ENCODE measurements at places on chromosomes 2 and 18.

GRCh38 chr2:227862227-227862740 lies 9.1 kb upstream of the DAW1 start:
- no peak for DNase-seq

DNA sequence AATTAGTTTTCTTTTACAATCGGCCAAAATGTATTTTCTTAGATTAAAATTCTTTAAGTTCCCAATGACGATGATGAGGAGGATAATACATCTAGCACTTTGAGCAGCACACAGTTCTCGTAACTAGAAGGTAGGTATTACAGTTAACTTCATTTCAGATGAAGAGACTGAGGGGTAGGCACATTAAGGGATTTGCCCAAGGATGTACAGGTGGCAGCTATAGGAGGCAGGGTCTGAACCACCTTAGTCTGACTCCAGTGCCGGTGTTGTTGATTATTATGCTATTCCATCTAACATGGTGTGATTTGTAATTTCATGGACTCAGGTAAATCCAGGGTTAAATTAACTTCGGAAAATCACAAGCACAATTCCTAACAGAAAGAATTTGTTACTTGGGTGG lies 1.1 kb downstream of the CD28 start:
- DNase-seq = no peak

DNA sequence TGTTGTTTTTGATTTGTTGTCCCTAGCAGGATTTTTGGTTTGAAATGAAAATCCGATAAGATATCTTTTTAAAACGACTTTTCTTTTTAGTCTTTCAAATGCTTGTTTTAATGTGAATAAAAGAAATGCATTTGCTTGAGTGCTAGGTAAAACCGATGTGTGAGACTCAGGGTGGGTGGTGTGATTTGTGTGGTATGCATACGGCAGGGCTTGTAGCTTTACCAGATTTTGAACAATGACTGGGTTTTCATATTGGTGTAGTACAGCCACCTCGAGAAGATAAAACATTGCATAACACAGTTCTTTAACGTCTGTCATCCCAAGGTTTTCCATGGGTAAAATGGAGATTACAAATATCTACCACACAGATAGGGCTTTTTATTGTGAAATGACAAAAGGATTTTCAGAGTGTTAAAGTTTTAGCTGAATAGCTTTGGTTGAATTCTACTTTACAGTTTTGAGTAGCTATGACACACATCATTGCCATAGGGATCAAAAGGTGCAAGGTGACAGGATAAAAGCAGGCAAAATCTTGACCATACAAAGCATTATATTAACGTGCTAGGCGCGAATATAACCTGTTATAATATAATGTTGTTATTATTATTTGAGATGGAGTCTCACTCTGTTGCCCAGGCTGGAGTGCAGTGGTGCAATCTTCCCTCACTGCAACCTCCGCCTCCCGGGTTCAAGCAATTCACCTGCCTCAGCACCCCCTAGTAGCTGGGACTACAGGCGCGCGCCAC lies 824 bp upstream of the ZNF638 start:
- no peak for DNase-seq

GRCh38 chr2:128466776-128467175 lies 148.1 kb upstream of the HS6ST1 start:
- DNase-seq = no peak

DNA sequence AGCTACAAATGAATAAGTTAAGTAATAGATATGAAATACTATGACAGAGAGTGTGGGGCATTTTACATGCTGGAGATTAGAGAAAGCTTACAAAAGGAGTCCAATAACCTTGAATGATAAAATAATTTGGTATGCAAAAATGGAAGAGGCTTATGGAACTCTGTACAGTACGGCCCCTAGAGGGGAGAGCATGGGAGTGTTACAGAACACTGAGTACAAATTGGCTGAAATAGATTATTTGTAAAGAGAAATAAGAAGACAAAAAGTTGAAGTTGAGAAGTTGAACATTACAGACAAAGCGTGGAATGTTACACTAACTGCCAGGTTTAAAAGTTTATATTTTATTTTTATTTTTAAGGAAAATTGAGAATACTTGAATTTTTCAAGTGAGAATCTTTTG lies 192.1 kb upstream of the DOK6 start:
- no peak for DNase-seq

DNA sequence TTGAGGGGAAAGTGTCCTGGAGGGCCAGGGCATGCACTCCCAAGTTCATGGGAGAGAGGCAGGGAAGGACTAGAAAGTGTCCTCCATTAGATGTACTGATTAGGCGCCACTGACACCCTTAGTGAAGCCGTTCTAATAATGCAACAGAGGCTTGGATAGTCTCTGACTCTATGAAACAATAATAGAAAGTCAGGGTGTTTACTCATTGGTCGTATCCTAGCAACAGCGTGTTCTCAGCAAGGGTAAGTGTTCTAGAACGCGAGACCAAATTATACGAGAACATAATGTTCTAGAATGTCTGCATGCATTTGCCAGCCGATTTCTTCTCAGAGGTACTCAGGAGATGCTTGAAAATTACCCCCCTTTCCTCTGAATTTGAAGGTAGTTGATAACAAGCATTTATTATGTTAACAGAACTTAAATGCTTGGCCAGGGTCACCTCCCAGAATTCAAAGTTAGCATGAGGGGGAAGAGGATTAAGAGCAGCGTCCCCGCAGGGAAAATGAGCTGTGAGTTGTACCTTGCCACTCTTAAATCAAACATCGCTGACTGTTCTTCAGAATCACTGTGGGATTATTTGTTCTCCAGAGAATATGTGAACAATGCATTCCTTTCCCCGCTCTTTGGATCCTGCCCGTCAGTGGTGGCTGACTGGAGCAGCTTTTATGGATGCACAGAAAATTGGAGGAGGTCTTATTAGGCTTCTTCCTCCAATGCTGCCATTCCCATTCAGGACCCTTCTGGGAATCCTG lies 33.7 kb upstream of the PDIA6 start:
- no peak for DNase-seq

DNA sequence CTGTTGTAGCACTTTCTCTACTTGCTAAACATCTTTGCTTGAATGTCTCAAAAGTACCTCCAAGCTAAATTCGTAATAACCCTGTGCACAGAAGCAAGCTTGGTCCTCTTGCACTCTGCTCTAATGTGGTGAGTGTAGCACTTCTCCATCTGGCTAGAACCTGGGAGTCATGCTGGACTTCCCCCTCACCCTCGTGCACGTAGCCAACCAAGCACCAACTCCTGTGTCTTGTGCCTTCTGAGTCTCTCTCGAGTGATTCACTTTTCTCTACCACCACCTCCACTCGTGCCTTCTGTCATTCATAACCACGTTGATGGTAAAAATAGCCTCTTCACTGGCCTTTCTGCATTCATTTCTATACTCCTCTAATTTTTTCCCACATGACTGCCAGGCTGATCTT lies 91.9 kb upstream of the KCNE4 start:
- DNase-seq = no peak

GRCh38 chr2:3805201-3805939 lies 102.0 kb downstream of the DCDC2C start:
- no peak for DNase-seq

GRCh38 chr2:26809211-26809610 lies 23.4 kb downstream of the CENPA start:
- DNase-seq = no peak

- peak; percentile 73 for DNase-seq
Observed at GRCh38 chr18:58493516-58494253, 135.2 kb downstream of the ALPK2 start.

- no peak for DNase-seq
Observed at GRCh38 chr2:111017034-111017622, 103.6 kb upstream of the BCL2L11 start.

GRCh38 chr2:232998666-232998985 lies 14.4 kb downstream of the NGEF start:
- DNase-seq = no peak

DNA sequence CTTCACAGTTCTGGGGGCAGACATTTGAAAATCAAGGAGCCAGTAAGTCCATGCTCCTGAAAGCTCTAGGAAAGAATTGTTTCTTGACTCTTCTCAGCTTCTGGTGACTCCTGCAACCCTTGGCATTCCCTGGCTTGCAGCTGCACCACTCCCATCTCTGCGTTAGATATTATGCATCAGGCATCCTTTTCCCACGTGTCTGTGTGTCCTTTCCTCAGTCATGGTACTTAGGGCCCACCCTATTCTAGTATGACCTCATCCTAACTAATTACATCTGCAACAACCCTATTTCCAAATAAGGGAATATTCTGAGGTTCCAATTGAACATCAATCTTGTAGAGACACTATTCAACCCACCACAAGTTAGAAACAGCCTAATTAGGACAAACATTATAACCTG lies 931.7 kb upstream of the CHAC2 start:
- DNase-seq = no peak

GRCh38 chr18:12744103-12744502 lies 41.3 kb downstream of the PSMG2 start:
- DNase-seq = no peak

GRCh38 chr2:134386310-134386709 lies 132.4 kb downstream of the MGAT5 start:
- DNase-seq = no peak

DNA sequence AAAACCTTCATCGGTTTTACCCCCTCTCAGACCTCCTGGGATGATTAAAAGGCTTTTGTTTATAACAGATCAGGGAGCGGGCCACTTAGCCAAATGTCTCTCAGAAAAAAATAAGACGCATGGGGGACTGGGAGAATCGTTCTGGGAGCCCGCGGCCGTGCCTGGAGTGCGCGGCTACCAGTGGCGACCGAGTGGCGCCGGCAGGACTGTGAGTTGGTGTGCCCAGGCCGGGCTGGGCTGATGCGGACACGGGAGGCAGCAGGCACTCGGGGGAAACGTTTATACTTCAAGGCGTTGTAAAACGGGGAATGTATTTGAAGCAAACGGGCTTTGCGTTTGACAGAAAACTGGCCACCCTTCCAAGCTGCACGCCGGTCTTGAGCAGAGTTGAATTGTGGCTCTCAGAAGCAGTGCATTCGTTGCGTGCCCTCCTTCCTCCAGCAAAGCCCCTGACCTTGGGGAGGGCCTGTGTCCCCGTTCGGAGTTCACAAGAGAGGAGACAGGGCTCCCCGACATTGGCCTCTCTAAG lies 4.7 kb upstream of the HOXD10 start:
- DNase-seq = no peak

All from ovary (tissue), 10 donors.